ENCODE measurements at places on chromosomes 12 and 14.

DNA sequence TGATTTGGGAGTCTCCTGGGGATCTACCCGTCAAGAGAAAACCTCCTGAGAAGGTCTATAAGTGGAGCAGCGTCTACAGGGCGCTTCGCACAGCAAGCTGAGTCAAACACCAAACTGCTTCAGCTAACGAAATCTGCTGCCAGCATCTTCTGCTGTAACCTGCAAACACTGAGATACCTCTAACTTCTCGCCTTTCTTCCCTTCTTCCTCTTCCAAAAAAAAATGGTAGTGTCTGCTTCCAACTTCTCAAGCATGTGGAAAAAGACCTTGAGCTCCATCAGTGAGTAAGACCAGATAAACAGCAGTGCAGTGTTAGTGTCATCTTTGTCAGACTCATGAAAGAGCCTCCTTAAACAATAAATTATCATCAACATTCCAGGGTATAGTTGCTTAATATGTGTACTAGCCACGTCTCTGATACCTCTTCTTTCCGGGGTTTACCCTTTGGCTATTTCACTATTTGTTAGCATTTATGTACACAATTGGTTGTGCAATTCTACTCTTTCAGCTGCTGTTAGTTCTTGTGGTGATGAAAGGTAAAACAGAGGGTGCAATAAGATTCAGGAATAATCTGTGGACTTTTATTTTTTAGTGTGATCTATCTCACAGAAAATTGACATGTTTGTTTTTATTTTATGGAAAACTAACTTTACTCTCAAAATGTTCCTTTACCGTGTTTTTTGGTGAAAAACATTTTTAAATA lies 81.6 kb downstream of the LLPH start:
- no peak for DNase-seq

- no peak for DNase-seq
Observed at GRCh38 chr14:87613881-87614280, 379.1 kb downstream of the GALC start.

DNA sequence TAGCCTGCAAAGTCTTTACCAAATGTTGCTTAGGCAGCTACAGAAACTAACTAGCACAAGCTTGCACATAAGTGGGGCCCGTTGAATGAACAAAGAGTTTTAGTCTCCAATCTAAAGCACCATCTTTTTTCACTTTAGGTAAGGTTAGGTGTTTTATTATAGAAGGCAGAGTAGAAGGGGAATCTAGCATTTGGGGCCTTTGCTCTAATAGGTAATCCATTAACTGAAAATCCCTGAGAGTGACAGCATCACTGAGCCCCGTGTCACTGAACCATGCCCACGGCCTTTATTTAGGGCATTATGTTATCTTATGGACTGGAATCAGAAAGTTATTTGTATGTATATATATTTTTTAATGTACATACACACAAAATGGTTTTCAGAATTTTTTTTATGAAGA lies 25.1 kb downstream of the CPNE8 start:
- DNase-seq = no peak

- DNase-seq = no peak
Observed at GRCh38 chr14:42715316-42715715, 1108.6 kb downstream of the LRFN5 start.

- DNase-seq = no peak
Observed at GRCh38 chr12:8773461-8773860, 49.0 kb upstream of the A2ML1 start.

DNA sequence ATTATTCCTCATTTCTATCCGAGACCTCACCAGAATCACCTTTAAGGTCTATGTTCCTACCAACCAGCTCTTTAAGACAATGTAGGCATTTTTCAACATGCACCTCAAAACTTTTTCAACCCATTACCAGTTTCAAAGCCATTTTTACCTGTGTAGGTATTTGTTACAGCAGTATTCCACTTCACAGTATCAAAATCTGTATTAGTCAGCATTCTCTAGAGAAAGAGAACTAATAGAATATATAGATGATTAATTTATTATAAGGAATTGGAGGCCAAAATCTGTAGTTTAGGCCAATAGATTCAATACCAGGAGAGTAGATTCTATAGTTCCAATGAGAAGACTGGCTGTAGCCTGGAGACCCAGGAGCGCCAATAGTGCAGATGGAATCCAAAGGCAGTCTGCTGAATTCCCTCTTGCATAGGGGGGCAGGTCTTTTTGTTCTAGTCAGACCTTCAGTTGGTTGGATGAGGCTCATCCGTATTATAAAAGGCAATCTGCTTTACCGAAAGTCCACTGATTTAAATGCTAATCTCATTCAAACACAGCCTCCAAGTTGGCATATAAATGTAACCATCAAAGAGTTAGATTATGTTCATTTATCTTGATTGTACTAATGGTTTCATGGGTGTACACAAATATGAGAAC lies 151.6 kb upstream of the SYT1 start:
- DNase-seq = no peak

DNA sequence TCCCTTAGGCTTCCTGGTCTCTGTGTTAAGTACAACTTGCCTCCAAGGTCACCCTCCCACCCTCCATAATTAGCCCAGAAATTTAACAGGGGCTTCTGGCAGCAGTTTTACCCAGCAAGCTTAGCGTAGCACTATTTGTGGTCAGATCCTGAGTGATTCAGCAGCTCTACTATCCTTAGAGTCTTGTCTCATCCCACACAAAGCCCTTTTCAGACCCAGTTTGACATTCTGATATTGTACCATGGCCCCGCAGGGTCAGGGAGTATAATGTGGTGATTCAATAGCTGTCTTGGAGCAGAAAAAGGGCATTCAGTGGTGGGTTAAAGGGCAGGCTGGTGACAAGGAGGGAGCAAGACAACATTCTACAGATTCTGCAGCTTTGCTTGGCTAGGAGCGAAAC lies 153.8 kb upstream of the DDHD1 start:
- peak; percentile 42 for DNase-seq

- DNase-seq = peak; percentile 77
Observed at GRCh38 chr12:26125400-26126339, 833 bp upstream of the BHLHE41 start.

DNA sequence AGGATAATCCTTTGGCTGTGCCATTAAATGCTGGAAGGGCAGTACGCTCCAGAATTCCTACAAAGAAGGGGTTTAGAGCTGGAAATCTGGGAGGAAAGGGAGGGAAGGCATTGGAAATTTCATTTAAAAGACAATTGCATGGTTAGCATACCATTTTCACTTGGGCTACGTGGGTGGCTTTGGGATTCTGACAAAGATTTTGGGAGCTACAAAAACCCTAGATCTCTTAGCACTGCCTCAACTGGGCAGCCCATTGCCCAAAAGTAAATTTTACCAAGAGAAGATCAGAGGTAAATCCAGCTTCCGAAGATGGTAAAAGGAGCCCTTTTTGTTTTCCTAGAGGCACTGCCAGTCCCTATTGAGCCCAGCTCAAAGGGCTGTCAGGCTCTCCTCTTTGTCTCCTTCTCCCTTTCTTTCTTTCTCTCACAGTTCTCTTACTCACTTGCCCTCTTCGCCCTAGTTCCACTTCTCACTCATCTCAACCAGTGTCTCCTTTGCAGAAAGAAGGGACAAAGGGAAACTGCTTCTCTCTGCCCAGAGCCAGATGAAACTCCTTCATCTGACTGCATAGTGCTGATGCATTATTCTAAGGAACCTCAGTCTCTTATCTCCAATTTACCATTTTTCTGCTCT lies 125.4 kb upstream of the PLEKHA5 start:
- no peak for DNase-seq
